Cortex of kidney (tissue), 1 donor: ENCODE measurements at places on chromosomes 4 and X.

DNA sequence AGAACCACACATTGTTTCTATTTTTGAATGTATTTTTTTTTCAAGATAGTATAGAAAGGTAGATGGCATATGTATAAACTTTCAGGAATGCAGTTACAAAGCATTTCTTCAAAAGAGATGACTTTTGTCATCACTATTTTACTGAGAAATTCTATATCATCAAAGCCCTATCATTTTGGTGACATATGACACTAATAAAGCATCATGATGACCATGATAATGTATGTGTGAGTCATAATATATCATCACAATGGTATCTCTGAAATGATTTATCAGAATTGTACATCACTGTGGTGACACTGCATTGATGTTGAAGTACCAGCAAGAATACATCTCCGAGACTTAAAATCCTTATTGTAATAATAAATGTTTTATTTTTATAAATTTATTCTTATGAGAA, 1740.8 kb downstream of the PCDH7 start:
- DNase-seq = no peak

- no peak for DNase-seq
Measured at GRCh38 chr4:150855981-150856510, 159.0 kb downstream of the LRBA start.

GRCh38 chr4:165464813-165465381, 86.1 kb downstream of the CPE start:
- no peak for DNase-seq

DNA sequence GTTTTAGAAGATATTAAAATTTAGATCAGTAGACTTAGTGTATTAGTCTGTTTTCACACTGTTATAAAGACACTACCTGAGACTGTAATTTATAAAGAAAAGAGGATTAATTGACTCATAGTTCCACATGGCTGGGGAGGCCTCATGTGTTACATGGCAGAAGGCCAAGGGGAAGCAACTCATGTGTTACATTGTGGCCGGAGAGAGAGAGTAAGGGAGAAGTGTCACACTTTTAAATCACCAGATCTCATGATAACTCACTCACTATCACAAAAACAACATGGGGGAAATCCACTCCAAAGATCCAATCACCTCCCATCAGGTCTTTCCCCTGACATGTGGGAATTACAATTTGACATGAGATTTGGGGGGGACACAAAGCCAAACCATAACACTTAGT, 1159.7 kb upstream of the PCDH7 start:
- DNase-seq = no peak

DNA sequence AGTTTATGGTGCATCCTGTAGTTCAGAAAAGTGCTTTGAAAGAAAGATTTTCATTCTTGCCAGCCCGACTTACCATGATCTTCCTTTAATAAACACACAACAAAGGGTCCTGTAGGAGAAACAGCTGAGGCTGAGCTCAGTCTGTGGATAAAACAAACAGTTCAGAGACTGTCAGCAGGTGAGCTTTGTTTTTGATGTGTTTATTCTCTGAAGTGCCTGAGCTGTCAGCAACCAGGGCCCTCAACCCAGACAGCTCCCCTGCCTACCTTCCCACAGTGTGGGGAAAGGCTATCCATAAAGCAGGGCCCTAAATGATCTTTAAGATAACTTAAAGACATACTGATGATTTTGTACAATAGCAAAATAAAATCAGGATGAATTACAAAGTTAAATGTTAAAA, 459.2 kb upstream of the GALNT7 start:
- DNase-seq = no peak
